ENCODE measurements at places on chromosomes 7 and 10. TPM values are rescaled to one million over a fixed set of nuclear protein-coding genes. Genes with fewer than 3 reads are reported as not detected.

The ACTL6B gene
- total RNA-seq, result not detected

The MOGAT3 gene
- not detected for total RNA-seq

The TM9SF3 gene
- total RNA-seq, result 121 TPM

The OR6V1 gene
- not detected for total RNA-seq

The XRCC2 gene
- 6.7 TPM for total RNA-seq

The FANK1 gene
- total RNA-seq, result 1.4 TPM

The TMEM243 gene
- 33.6 TPM for total RNA-seq

The COMTD1 gene
- total RNA-seq, result 10.4 TPM

The GHRHR gene
- total RNA-seq, result not detected

The SLC18A3 gene
- not detected for total RNA-seq

The TAS2R4 gene
- total RNA-seq, result 0.85 TPM

The GCK gene
- total RNA-seq, result 0.39 TPM

The ITGA8 gene
- total RNA-seq, result not detected

The SP4 gene
- 5.1 TPM for total RNA-seq

The TWIST1 gene
- 9.2 TPM for total RNA-seq

The PRF1 gene
- not detected for total RNA-seq

The TMEM229A gene
- total RNA-seq, result not detected

The MCM10 gene
- total RNA-seq, result 11.5 TPM

The LLCFC1 gene
- total RNA-seq, result not detected

The SUPV3L1 gene
- 31.1 TPM for total RNA-seq

The AOAH gene
- total RNA-seq, result not detected

The OR13A1 gene
- not detected for total RNA-seq

The SPACDR gene
- total RNA-seq, result 1.2 TPM

The DNAJC12 gene
- 0.13 TPM for total RNA-seq

The IFIT1B gene
- not detected for total RNA-seq

The FLNC gene
- 133 TPM for total RNA-seq

The AKAP9 gene
- total RNA-seq, result 26.8 TPM

The ANKRD1 gene
- total RNA-seq, result 1,189 TPM

The PNLIP gene
- not detected for total RNA-seq

The MYOF gene
- total RNA-seq, result 243 TPM

The FGFBP3 gene
- 0.28 TPM for total RNA-seq

The TMEM176A gene
- total RNA-seq, result not detected

Measured in pulmonary artery endothelial cell (primary cell).